ENCODE measurements at places on chromosomes 4 and X.

- no peak for DNase-seq
These were observed 164.7 kb downstream of the PCDH18 start for GRCh38 chr4:137367620-137368019.

DNA sequence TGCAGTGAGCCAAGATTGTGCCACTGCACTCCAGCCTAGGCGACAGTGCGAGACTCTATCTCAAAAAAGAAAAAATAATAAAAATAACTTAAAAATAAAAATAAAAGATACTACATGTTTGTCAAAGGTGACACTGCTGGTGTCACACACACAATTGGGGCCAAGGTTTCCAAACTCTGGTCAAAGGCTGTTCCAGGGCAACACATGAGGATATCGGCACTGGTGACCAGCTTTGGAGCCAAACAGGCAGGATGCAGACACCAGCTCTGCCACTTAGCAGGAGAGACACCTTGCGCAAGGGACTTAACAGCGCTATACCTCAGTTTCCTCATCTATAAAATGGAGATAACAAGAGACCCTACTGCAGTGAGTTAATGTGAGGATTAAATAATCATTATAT is 52.3 kb downstream of the CD99L2 start:
- no peak for DNase-seq

GRCh38 chrX:1452516-1453394 is at the start of gene ASMTL:
ASMTL (minus strand) TSS chrX:1452909; CDS start chrX:1452840, 69 bp downstream.
- peak; percentile 96 for DNase-seq

GRCh38 chr4:107993969-107994368 is 4.3 kb downstream of the HADH start:
- no peak for DNase-seq

DNA sequence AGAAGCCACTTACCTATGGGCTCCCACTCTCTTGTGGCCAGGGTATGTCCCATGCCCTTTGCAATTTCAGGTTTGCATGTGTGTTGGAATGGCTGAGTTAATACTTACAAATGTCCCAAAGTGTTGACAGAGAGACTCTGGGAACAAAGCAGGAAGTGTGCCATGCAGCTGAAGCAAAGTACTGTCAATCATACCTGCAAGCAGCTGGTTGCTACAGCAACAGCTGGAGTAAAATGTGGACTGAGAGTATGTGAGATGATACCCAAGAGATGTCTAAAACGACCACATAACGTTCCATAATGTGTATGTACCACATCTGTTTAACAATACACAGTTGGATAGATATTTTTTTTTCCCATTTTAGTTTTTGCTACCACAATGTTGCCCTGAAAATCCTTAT is 82.8 kb upstream of the CAMK2D start:
- DNase-seq = no peak

DNA sequence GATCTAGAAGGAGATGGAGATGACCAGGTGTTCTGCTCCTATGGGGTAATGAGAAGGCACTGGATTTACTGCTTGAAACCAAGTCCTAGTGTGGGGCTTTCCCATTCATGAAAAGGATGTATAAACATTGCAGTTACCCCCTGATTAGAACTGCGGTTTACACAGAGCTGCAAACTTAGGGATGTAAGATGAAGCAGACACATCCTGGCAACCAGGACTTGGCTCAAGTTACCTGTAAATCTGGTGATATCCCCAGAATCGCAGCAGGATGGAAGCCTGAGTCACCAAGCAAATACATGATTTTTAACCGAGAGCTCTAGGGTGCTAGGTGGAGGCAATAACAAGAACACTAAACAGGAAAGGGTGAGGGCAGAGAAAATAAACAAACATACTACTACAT is 178.6 kb upstream of the MAMLD1 start:
- no peak for DNase-seq

- no peak for DNase-seq
These were observed 159.8 kb upstream of the JADE1 start for GRCh38 chr4:128649575-128650205.

DNA sequence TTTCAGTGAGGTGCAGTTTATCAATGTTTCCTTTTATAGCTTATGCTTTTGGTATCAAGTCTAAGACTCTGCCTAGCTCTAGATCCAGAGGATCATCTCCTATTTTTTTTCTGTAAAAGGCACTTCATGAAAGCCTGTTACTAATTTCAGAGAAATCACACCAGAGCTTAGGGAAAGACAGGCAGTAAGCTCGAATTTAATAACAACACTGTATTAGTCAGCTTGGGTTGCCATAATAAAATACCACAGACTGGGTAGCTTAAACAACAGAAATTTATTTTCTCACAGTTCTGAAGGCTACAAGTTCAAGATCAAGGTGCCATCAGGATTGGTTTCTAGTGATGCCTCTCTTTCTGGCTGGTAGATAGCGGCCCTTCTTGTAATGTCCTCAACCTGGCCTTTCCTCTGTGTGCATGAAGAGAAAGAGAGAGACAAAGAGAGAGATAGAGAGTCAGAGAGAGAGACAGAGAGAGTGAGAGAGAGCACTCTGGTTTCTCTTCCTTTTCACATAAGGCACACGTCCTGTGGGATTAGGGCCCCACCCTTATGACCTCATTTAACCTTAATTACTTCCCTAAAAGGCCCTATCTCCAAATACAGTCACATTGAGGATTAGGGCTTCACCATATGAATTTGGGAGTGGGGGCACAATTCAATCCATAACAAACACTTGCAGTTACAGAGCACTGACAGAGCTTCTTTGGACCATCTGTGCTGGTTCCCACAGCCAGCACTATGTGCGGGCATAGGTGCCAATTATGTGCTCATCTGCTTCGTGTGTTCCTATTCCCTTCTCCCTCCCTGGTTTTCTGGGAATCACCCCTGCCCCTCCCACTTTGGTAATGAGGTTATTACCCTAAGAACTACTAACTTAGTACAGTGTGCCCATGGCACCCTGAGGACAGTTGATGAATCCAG is 114.8 kb upstream of the MED14 start:
- DNase-seq = no peak

DNA sequence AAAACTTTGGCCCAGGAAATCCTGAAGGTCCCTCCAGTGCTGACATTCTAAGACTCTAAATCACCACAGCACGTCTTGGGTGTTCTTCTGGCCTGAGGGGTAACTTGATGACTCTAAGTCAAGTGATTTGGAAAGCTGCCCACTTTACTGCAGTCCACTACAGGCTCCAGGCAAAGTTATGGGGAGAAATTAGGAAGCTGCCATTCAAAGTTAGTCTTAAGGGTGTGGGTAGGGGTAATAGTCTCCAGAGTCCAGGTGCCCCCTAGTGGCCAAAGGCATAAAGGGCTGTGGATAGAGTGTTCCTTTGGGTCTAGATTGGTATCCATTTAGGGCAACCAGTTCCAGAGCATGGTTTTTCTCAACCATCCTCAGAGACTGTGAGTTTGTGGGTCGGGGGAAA is 38.7 kb upstream of the SLC16A2 start:
- DNase-seq = peak; percentile 22

DNA sequence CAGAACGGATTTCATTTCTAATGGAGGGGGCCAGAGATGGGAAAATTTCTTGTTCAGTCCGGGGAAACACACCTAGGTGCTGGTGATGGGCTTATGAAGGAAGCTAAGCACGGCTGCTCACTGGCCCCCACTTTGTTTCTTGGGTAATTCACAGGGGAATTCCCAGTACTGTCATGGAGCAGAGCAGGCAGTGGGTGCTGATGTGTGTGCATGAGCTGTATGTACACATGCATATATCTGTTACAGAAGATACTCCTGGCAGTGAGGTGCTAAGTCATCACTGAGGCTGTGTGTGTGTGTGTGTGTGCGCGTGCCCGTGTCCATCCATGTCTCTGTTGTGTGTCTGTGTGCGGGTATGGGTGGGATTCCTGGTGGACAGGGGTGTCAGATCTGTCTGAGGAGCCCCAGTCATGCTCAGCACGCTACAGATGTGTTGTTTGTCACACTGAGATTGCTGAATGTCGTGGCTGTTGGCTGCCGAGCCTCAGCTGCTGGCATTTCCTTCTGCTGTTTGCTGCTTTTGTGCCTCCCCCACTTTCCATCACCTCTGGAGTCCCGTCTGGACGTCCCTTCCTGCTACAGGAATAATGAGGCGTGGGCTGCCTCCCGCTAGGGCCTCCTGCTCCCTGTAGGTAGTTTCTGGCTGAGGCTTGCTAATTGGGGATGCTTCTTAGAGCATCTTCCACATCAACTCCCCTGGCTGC is 53.3 kb downstream of the JADE1 start:
- no peak for DNase-seq

DNA sequence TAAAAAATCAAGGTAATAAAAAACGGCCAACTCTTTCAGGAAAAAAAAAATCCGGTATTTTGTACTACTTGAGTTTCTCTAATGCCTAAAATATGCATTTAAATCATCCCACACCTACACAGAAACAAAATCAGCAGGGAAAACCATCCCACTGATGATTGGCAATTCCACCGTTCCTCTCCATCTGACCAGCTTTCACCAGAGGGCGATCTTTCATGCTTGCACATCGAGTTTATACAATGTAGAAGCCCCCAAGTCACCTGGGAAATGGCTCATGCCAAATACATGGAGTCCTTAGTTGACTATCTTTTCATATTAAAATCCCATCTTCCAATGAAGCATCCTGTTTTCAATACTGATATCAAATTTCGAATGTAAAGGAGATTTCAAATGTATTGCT is 69.2 kb downstream of the PTCHD1 start:
- DNase-seq = no peak

GRCh38 chr4:29861307-29861706 is 858.9 kb upstream of the PCDH7 start:
- no peak for DNase-seq

DNA sequence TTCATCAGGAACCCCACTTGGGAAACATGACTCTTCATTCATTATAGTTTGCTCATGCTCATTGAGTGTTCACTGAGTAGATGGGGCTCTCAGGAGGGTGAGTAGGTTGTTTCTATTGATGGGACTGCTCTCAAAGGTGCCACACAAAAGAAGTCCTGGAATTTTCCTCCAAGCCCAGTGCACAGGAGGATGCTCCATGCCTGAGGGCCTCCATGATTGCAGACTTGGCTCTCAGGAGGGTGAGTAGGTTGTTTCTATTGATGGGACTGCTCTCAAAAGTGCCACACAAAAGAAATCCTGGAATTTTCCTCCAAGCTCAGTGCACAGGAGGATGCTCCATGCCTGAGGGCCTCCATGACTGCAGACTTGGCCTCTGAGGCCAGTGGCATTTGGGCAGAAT is 108.5 kb downstream of the ZNF674 start:
- no peak for DNase-seq

DNA sequence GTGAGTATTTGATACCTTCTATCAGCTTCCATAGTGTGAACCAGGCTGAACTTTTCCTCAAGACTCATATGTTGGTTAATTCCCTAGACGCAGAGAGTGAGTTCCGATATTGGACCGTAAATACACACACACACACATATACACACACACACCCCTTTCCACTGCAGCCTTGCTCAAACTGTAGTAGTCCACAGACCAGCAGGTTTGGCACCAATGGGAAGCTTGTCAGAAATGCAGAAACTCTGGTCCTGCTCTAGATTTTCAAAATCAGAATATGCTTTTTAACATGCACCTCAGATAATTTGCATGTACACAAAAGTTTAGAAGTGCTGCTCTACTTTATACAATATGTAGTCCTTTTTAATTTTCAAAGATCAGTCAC is 27.6 kb upstream of the ZNF280C start:
- no peak for DNase-seq

- DNase-seq = no peak
These were observed at the start of gene DLG3 for GRCh38 chrX:70444326-70444945. DLG3 (plus strand) TSS chrX:70444835; CDS start chrX:70445202, 367 bp downstream.

GRCh38 chrX:39862963-39863362 is 234.8 kb downstream of the BCOR start:
- no peak for DNase-seq
